Stimulated activated naive CD4-positive, alpha-beta T cell treated with Interleukin-2 at 50 U/mL for 16 hours (primary cell): ENCODE measurements at places on chromosomes 5 and 9.

- DNase-seq, result no peak
These were observed 53.0 kb upstream of the WWC1 start for GRCh38 chr5:168238463-168238862.

DNA sequence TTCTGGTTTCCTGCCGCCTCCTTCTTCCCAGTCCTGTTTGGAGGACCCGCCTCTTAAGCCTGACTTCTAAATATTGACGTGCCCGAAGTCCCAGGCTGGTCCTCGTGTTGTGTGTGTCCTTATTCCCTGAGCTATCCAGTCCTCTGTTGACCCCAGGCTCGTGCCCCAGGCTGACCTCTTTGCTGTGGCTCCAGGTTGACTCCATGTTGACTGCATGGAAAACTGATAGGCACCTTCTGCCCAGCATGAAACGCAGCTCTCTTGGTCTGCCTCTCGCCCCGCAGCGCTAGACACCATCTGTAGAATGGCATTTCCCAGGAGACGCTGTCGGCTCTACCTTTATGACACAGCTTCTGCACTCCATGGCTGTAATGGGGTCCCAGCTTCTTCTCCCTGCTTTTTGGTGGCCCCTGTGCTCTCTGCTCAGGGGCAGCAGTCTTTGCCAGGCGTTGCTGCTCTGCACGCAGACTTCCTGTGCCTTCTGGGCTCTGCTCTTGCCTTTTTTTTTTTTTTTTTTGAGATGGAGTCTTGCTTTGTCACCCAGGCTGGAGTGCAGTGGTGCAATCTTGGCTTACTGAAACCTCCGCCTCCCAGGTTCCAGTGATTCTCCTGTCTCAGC, 28.4 kb downstream of the EHMT1 start:
- no peak for DNase-seq

DNA sequence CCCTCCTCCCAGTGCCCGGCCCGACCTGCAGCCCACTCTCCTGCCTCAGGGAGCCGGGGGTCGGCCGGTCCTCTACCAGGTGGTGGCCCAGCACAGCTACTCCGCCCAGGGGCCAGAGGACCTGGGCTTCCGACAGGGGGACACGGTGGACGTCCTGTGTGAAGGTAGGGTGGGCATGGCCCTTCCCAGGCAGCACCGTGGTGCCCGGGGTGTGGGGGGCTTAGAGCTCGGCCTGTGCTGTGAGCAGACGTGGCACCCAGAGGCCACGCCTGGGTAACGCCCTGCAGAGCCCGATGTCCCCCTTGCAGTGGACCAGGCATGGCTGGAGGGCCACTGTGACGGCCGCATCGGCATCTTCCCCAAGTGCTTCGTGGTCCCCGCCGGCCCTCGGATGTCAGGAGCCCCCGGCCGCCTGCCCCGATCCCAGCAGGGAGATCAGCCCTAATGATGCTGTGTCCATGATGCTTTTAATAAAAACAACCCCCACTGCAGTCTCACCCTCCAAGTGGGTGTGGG, 7.2 kb downstream of the ENTPD8 start:
- DNase-seq, result no peak

DNA sequence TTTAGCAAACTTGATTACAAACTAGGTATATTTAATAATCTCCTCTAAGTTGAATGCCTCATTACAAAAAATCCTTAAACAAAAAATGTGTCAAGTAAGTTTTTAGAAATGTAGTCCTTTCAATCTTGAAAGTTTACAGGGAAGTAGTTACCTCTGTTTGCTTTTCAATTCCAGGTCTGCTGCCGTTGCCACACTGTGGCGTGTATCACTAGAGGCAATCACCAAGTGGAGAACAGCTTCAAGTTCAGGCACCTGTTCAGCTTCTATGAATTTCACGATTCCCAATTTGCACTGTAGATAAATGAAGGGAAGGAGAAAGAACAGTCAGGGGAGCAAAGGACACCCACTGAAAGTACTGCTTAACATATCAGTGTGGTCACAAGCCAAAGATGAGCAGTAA, 51.1 kb downstream of the ECPAS start:
- DNase-seq, result no peak

- DNase-seq, result no peak
These were observed 1662.4 kb upstream of the ACO1 start for GRCh38 chr9:30722065-30722464.

- DNase-seq, result no peak
These were observed 60.6 kb downstream of the AUH start for GRCh38 chr9:91301161-91301560.

- no peak for DNase-seq
These were observed 46.3 kb upstream of the NR3C1 start for GRCh38 chr5:143449772-143450171.

GRCh38 chr5:168658394-168658793, 79.2 kb upstream of the PANK3 start:
- no peak for DNase-seq

- no peak for DNase-seq
These were observed 58.7 kb downstream of the FYB1 start for GRCh38 chr5:39160576-39161213.

DNA sequence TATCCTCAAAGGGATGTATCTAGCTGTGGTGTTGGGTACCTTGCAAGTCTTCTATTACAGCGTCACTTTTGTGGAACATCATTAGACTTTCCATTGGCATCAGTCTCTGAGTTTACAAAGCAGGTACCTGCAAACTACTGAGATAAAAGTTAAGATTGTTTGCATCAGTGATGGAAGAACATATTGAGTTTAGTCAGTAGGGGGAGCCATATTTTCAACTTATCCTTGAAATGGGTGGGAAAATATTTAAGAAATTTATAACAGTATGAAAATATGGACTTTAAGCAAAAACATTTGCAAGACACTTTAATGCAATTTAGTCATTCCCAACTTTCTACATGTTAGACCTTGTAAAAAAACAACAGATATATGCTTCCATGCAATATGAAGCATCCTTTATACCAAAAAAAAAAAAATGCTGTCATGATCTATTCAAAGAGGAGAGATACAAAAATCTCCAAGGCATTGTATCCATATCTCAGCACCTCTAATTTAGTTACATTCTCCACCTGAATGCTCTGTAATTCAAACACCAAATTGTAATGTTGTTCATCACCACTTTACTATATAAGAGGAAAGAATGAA, 98.6 kb upstream of the ADAMTS19 start:
- no peak for DNase-seq
